PC-9 (cell line): ENCODE measurements at places on chromosomes 11 and 22. TPM values are rescaled to one million over a fixed set of nuclear protein-coding genes. Genes with fewer than 3 reads are reported as not detected.
A peak's percentile ranks its signal among the peaks of the same experiment; 100 is the strongest.

DNA sequence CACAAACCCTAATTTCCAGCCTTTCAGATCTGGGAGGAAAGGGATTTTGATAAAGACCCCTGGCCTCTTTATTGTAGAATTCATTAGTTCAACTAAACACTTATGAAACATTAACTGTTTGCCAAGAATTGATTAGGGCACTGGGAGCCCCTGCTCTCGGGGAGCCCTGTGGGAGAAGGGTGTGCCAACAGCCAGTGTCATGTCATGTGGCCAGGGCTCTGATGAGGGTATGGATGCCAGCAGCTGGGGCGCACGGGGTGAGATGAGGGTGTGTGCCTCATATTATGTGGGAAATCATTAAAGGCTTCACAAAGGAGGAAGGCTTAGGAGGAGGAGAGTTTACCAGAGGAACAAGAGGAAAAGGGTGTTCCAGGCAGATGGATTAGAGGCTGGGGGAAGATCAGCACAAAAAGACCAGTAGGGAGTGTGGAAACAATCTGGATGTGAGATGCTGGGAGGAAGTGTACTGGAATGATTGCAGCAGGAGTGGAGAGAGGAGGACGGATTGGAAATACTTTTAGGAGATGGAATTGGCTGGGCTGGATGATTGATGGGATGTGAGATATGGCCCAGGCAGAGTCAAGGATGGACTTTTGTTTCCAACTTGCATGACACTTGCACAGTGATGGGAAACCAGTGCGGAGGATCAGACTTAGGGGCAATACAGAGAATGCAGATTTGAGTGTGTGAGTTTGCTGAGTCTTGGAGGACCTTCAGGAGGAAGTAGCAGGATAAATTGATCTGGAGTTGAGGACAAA, 137.8 kb downstream of the CSNK2A3 start:
- H3K4me3 ChIP-seq, result no peak overlapping the region
- DNase-seq, result no peak
- no peaks in the 10 kb centered on the region for H3K36me3 ChIP-seq
- no peak overlapping the region for H3K27ac ChIP-seq
- H3K27me3 ChIP-seq, result peaks cover 16% of the 10 kb centered on the region; the same call in 1 of the 2 replicates
- H3K4me1 ChIP-seq, result no peaks in the 10 kb centered on the region

- no peaks in the 10 kb centered on the region for H3K4me1 ChIP-seq
- H3K27me3 ChIP-seq, result peaks cover 18% of the 10 kb centered on the region; the same call in 1 of the 2 replicates
- H3K36me3 ChIP-seq, result no peaks in the 10 kb centered on the region
- H3K27ac ChIP-seq, result no peak overlapping the region
- no peak for DNase-seq
These were observed 18.4 kb downstream of the MS4A6E start for GRCh38 chr11:60345489-60345888.

GRCh38 chr11:133123796-133124195, 408.5 kb downstream of the OPCML start:
- no peaks in the 10 kb centered on the region for H3K4me1 ChIP-seq
- DNase-seq, result no peak
- peaks cover 6% of the 10 kb centered on the region; the same call in 1 of the 2 replicates for H3K27me3 ChIP-seq
- no peak overlapping the region for H3K27ac ChIP-seq
- H3K36me3 ChIP-seq, result no peaks in the 10 kb centered on the region
- H3K4me3 ChIP-seq, result no peak overlapping the region

Gene PAX6
- 19.8 and 29.0 TPM in 2 replicates for total RNA-seq

DNA sequence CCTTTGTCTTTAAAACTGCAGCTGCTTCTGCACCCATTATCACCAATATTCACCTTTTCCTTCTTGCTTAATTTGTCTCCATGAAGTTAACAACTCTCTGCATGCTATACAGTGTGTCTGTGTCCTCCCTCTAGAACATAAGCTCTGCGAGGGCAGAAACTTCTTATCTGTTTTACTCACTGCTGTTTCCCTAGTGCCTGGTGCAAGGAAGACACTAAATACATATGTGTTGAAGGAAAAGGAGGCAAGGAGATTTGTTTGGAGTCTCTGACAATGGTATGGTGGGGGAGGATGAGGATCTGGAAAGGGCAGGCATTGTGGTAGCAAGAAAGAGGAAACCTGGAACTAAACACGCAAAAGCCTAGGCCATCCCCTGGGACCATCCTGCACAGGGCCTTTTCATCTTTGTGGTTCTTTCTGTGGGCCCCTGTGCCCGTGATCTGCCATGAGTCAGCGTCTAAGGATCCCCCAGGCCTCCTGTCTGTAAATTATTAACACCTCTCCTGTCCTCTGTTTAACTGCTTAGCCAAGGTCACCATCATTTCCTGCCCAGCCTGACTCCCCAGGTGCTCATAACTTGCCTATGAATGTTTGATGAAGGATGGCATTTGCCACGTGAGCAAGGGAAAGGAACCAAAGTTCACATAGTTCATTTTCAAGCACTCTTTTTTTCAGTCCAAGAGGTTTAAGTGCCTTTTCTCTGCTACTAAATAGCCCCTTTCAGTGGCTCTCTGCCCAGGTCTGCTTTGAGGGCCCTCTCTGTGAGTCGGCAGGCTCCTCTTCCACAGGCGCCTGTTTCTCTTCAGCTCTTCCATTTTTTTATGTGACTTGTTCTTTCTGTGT, 131.1 kb downstream of the RASSF10 start:
- peaks cover 35% of the 10 kb centered on the region for H3K4me1 ChIP-seq
- DNase-seq, result peak; percentile 71
- H3K27ac ChIP-seq, result no peak overlapping the region
- no peaks in the 10 kb centered on the region for H3K27me3 ChIP-seq
- no peak overlapping the region for H3K4me3 ChIP-seq

DNA sequence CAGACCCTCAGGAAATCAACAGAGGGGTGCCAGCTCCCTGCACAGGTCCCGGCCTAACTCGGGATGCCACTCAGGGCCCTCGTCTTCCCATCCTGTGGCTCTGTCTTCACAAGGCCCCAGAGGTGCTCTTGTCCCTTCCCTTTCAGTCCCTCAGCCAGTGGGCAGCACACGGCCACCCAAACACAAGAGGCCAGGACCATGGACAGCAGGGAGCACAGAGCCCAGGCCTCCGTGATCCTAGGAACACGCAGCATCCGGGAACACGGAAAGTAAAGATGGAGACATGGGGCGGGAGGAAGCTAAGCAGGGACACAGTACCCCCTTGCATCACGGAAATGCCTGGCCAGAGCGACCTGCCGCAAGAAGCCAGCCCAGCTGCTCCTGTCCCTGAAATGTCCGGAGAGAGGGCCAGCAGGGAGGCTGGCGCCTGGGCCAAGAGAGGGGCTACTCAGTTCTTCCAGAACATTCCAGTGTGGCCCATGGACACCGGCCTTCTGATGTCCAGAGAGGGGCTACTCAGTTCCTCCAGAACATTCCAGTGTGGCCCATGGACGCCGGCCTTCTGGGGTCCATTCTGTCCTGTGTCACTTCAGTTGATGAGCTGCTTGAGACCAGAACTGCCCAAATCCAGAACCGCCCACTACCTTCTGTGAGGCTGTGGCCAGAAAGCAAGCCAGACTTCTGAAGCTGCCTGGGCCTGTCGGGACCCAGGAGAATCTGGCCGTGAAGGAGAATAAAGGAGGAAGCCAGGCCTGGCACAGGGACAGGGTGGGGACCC, 274.0 kb downstream of the BRD1 start:
- no peak for DNase-seq
- no peak overlapping the region for H3K4me3 ChIP-seq
- H3K36me3 ChIP-seq, result no peaks in the 10 kb centered on the region
- peaks cover 18% of the 10 kb centered on the region for H3K4me1 ChIP-seq
- H3K27me3 ChIP-seq, result peaks cover 93% of the 10 kb centered on the region
